ENCODE measurements at places on chromosomes 13 and 19.
A peak's percentile ranks its signal among the peaks of the same experiment; 100 is the strongest.

- DNase-seq, result no peak
Observed at GRCh38 chr19:3073159-3073563, 10.9 kb upstream of the TLE5 start.

DNA sequence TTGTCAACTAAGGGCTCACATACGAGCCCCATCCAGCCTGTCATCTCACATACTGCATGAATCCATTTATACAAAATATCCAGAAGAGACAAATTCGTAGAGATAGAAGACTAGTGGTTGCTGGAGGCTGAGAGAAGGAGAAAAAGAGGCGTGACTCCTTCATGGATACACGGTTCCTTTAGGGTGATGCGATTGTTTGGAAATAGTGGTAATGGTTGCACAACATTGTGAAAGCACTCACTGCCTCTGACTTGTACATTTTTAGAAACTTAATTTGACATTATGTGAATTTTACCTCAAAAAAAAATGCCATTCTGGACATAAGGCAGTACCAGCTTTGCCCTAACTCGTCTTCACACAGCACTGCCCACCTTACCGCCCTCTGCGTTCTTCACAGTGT lies 27.3 kb downstream of the IGFL1 start:
- DNase-seq, result no peak

- DNase-seq, result no peak
Observed at GRCh38 chr13:33033051-33033812, 17.0 kb downstream of the KL start.

- no peak for DNase-seq
Observed at GRCh38 chr19:292951-293350, 1.7 kb upstream of the PLPP2 start.

- DNase-seq, result no peak
Observed at GRCh38 chr13:22312405-22312803, 641.5 kb downstream of the FGF9 start.

- DNase-seq, result no peak
Observed at GRCh38 chr13:23025864-23026608, 154.7 kb upstream of the SGCG start.

- no peak for DNase-seq
Observed at GRCh38 chr19:10516671-10517286, 468 bp downstream of the S1PR5 start.

- DNase-seq, result peak; percentile 33
Observed at GRCh38 chr13:24618011-24618955, 61.9 kb upstream of the ATP12A start.

- no peak for DNase-seq
Observed at GRCh38 chr19:58396691-58397532, 1.5 kb downstream of the RNF225 start.

- no peak for DNase-seq
Observed at GRCh38 chr19:47141695-47142094, 11.1 kb downstream of the SAE1 start.

DNA sequence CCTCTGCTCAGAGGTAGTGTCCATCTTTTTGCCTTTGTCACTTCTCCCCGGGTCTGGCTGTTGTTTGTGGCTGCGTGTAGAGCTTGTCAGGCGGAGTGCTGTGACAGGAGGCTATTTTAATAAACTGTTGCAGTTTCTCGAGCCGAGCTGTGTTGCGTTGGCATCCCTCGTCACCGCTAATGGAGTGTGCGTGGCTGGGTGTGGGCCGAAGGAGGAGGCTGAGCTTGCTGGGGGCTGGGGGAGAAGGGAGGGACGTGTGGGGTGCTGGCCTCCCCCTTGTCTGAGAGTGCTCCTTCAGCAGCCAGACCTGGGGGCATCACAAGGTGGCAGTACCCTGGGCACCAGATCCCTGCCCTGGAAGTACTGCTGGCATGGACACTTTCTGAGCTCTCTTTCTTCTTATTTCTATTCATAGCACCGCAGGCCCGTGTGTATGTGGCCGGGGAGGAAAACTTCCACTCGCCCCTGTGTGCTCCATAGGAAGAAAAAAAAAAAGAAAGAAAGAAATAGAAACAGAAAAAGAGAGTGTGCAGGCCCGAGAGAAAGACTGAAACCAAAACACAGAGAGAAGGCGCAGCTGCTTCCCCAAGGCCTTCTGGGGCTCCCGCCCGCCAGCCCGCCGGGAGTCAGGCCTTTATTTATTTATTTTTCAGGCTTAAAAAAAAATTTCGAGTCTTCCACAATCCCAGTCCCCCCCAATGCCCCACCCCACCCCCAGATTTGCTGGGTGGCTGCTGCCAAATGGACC lies 27.0 kb downstream of the NFIX start:
- DNase-seq, result no peak

- no peak for DNase-seq
Observed at GRCh38 chr19:17467471-17468301, 2.6 kb upstream of the SLC27A1 start.

DNA sequence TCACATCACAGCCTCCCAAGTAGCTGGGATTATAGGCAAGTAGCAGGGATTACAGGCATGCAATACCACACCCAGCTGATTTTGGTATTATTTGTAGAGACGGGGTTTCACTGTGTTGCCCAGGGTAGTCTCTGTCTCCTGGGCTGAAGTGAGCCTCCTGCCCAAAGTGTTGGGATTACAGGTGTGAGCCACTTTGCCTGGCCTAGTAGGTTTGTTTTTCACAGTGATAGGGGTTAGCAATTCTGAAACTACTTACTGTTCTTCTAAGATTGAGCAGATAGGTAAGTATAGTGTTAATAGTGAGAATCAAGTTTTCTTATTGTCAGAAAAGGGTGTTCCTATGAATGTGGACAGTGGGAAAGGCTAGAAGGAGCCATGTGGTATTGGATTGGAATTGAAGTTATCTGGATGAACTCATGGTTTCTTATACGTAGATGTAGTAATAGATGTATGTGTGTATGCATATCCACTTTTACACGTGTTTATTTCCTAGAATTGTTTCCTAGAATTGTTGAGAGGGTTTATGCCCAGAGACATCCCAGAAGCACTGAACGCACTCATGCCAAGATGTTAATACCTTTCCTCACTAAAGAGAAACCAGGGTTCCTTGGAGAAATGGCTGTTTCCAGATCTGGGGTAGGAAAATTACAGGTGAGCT lies 49.1 kb downstream of the SAE1 start:
- no peak for DNase-seq

DNA sequence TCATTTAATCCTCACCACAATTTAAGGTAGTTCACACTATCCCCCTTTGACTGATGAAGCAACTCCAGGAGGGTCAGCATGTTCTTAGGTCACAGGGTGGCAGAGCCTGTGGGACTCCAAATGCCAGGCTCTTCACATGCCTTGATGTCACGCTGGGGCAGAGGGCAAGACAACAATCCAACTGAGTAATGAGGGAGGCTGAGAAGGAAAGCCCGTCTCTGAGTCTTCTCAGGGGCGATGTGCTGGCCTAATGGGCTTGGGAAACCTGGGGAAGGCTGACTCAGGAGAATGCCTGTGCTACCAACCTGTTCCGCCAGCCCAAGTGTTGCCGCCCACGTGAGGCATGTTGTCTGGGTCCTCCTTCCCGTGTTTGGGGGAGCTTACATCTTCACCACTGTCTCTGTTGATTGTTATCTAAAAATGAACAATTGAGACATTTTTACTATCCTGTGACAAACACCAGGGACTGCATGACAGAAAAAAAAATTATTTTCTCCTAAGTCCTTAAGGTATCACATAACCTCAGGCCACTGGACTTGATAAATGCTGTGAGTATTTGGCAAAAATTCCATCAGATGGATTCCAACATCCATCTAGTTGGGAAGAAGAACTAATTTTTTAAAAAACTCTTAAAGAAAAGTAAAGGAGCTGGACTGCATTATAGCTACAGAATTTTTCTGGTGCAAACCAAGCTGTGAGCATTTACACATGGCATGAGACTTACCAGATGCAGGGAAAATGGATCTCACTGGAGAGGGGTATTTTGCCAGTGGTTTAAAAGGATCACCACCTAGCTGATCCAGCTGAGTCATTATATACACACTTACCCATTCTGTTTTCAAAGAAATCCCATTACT lies 157.5 kb downstream of the RGCC start:
- no peak for DNase-seq

GRCh38 chr13:74217811-74218210 lies 83.6 kb upstream of the KLF12 start:
- DNase-seq, result no peak

- no peak for DNase-seq
Observed at GRCh38 chr13:24911133-24911908, 147.4 kb downstream of the RNF17 start.

- DNase-seq, result peak; percentile 28
Observed at GRCh38 chr19:11881151-11881800, 6.3 kb upstream of the ZNF69 start.

DNA sequence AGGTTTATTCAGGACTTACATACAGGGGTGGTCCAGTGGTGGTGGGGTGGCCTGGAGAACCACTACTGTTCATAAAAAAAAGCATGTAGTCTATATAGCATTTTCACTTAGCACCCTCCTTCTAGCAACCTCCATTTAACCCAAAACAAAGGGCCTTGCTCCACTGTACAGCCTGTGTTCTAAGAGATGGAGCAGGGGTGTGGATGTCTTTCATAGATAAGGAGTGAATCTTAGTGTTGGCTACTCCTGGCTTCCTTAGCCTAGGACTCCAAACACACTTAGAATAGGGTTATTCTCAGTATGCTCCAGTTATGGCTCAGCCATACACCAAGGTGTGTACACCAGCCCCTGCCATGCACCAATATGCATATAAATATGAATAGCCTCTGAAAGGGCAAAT lies 95.2 kb downstream of the ELF1 start:
- DNase-seq, result no peak

DNA sequence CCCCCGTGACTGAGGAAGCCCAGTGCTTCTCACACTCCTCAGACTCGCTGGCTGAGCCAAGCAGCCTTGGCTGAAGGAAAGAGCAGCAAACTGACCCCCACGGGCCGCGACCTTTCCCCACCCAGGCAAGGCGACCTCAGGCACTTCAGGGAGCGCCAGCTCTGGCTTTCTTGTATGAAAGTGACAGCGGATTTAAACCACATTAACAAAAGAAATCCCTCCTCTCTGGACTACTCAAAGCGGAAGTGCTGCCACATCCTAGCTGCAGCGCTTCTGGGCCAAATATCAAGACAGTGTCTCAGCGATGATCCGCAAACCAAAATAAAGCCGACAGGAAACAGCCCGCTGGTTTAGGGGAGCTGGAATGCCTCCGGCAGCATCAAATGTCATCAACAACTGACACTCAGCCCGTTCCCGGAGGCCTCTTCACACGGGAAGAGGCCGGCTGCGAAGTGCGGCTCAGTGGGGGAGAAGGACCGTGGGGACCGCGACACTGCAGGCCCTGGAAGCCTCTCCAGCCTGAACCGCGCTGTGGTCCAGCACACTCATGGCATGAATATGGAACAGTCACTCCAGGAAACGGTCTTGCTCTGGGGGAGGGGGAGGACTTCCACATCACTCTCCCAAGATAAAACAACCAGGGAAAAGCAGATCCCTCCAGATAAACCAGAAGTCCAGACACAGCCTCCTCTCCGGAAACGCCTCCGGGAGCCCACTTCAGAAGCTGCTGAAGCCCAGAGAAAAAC lies 1.4 kb downstream of the RASA3 start:
- DNase-seq, result no peak

GRCh38 chr13:27339299-27339698 lies 68.7 kb downstream of the RASL11A start:
- DNase-seq, result no peak

- DNase-seq, result no peak
Observed at GRCh38 chr13:35957241-35957731, 173.9 kb downstream of the DCLK1 start.

GRCh38 chr19:19421299-19421696 lies 15.8 kb downstream of the GATAD2A start:
- DNase-seq, result no peak

DNA sequence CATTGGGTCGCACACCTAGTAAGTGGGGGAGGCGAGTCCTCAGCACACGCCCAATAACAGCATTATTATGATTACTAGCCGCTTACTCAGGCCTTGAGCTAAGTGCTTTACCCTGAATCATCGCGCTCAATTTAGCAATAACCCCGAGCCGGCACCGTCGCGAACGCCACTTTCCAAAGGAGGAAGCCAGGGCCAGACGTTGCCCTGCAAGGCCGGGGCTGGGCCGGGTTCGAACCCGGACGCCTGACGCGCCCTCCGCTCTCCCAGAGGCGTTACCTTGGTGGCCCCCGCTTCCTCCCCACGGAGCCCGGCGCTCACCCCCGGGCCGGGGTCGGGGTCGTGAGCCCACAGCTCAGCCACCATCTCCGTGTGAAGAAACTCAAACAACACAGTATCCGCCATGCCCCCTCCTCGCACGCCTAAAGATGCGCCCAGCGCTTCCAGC lies at the start of gene TRAPPC6A:
Gene TRAPPC6A, minus strand, starts transcription at position 421 of the 445 bp plus-strand sequence. Its CDS starts 19 bp downstream, at position 402.
- DNase-seq, result no peak

DNA sequence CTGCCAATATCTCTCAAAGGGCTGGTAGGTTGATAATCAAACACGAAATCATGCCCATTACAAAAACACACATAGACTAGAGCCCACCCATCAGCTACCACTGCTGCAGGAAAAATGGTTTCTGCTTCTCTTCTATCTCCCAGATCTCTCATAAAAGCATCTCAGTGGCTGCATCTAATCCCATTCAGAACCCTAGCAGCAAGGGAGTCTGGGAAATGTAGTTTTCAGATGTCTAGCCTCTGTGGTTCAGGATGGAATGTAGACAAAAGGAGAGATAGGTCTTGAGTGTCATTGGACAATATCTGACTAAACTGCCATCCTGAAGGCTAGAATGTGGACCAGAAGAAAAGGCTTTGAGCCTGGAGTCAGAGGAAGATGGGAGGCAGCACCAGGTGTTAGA lies 32.1 kb downstream of the RDH8 start:
- no peak for DNase-seq

DNA sequence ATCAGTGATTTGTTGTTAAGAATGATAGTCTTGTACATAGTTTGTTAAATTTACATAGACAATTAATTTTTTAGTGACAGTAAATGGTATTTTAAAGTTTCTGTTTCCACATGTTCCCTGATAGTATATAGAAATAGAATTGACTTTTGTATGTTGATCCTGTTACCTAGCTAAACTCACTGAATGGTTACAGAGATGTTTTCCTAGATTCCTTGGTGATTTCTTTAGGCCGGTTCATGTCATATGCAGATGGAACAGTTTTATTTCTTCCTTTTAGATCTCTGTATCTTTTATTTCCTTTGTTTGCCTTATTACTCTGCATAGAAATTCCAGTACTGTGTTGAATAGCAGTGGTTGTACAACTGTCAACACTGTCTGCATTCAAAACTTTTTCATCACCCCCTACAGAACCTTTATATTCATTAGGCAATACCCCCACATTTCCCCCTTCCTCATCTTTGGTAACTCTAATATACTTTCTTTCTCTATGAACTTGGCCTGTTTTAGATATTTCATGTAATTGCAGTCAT lies 86.3 kb downstream of the NBEA start:
- DNase-seq, result no peak

DNA sequence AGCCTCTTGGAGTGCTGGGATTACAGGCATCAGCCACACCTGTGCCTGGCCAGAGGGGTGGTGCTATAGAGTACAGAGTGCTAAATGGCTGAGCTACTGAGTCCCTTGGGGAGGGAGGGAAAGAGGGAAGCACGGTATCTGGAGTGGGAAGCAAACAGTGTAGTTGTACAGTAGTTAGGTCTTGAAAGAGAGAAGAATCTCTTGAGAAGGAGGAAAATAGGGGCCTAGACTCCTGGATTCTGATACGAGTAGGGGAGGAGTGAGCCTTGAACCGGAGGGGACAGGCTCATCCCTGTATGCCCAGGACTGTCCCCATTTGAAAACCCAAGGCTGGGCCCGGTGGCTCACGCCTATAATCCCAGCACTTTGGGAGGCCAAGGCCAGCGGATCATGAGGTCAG lies 5.1 kb downstream of the MYADM start:
- DNase-seq, result no peak
